ENCODE measurements at places on chromosomes 5 and 9.

DNA sequence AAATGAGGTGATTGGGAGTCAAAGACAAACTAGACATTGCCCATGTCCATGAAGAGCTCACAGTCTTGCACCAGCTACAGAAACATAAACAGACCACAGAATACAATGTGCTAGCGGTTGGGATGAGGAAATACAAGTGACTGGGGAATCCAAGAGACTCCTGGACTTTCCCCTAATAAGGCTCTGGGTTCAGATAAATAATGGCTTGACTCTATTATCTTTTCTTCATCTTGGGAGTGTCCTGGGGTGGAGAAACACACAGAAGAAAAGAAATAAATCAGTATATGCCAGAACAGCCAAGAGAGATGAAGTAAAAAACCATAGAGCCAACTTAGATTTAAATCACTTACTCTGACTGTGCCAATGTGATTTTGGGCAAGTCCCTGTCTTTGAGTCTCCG lies 227.8 kb downstream of the PAPPA start:
- no peak for DNase-seq

- DNase-seq: no peak
These were observed 1022.1 kb downstream of the CDH18 start for GRCh38 chr5:18965893-18966292.

GRCh38 chr5:177198738-177199137 lies 65.2 kb downstream of the NSD1 start:
- DNase-seq: no peak

GRCh38 chr5:89471115-89471514 lies 588.1 kb upstream of the MEF2C start:
- DNase-seq: no peak

GRCh38 chr5:4079831-4080230 lies 484.2 kb downstream of the IRX1 start:
- no peak for DNase-seq

DNA sequence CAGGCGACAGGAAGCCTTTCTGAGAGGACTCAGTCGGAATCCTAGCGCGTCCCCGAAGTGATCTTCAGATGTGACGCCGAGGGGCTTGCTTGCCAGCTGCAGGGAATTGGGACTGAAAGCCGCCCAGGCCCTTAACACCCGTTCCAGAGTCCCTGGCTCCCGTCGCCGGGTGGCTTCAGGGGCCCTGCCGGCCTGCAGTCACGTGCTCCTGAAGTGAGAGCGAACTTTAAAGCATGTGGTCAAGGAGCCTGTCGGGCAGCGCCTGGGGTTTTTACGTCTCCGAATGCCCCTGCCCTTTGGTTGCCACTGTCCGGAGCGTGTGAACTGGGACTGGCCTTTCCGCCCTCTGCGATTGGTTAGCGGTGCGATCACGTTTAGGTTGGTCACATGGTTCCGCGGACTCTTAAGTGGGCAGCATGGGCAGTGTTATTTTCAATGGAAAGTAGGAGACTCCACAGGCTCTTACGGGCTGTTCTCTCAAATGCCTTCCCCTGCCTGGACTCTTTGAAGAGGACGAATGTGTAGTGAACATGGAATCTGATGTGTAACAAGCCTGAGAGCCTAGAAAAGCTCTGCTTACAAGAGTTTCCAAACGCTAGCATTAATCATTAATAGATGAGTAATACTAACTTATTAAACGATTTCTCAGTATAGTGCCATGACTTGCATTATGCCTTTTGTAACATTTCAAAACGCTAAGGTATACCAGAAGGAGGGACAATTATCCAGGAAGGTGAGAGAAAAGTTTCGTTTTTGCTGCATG lies 1.9 kb downstream of the VLDLR start:
- DNase-seq: peak; percentile 7

Data from hematopoietic multipotent progenitor cell treated with erythropoietin and hydrocortisone succinate and interleukin-3 and kit ligand, for 4 days (in vitro differentiated cells).